ENCODE measurements at places on chromosomes 12 and 14.
A peak's percentile ranks its signal among the peaks of the same experiment; 100 is the strongest.

- no peak for DNase-seq
These were observed 4.8 kb upstream of the PLEK2 start for GRCh38 chr14:67416810-67417209.

- DNase-seq, result no peak
These were observed 6.8 kb downstream of the NTF3 start for GRCh38 chr12:5438671-5439200.

DNA sequence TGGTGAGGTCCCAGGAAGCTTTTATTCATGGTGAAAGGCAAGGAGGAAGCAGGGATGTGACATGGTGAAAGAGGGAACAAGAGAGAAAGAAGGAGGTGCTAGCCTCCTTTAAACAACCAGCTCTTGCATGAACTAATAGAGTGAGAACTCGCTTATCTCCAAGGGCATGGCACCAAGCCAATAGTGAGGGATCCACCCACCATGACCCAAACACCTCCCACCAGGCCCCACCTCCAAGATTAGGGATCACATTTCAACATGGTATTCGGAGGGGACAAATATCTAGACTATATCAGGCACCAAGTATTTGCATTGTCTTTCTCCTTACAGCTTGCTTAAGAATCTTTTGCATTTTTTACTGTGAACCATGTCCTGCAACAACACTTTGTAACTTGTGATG is 91.9 kb upstream of the DHRS4 start:
- no peak for DNase-seq

DNA sequence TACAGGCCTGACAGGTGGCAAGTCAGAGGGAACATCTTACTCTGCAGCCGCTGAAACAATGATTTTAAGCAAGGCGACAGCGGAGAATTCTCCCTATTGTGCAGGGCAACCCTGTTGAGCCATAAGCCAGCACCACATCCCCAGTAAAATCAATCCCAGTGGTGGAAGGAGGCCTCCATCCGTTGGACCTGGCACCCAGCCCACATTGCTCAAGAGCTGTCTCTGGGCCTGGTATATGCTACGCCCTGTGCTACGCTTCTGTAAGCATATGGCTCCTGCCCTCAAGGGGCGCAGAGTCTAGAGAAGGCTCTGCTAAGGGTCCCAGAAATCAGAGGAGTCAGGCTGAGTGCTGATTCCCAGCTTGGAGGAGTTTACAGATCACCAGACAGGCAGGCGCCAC is 265.5 kb downstream of the CACNA1C start:
- no peak for DNase-seq

- DNase-seq, result no peak
These were observed 56.1 kb downstream of the DAAM1 start for GRCh38 chr14:59244581-59244980.

DNA sequence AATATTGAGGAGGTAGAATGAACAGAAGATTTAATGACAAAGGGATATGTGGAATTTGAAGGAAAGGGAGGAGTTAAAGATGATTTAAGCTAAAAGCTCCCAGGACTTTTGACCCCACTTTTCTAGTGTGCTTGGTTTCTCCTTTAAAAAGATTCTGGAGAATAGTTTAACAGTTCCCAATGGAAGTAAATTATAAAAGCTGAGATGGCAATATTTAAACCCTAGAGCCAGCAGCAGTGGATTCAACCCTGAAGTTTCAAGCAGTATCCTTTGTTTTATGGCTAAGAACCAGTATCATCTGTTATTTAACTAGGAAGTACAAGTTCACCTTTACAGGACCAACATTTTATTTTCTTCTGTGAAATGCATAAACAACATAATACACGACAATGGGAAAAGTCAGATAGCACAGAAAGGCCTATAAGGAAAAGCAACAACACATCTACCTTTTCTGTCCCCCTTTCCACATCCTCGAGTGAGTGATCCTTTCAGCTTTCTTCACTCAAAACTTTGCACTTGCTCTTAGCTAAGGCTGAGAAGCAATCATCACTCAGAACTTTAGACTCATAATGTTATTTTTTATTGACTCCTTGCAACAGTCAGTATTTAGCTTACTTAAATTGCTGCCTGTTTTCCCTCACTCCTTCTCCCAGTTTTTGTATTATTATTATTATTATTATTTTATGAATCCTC is 264.5 kb downstream of the FBXL14 start:
- DNase-seq, result no peak

DNA sequence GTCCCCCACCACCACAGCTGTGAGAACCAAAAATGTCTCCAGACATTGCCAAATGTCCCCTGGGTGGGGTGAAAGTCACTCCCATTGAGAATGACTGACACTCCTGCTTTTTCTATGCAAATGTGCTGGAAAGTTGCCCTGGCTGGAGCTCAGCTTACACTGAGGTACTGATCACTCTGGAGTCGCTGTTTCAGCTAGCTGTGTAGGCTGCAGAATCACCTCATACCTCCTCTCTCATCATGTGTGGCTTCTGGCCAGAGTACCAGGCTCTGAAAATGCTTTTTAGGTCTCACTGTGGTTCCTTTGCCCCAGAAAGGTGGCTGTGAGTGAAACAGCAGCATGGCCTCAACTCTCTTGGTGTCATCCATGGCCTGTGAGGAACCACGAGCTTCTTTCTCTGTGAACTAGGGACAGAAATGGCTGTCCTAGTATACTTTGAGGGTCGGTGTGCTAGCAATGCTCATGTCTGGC is 414.4 kb downstream of the DPF3 start:
- DNase-seq, result peak; percentile 26

- DNase-seq, result no peak
These were observed 3.1 kb downstream of the HDAC7 start for GRCh38 chr12:47816403-47817271.

DNA sequence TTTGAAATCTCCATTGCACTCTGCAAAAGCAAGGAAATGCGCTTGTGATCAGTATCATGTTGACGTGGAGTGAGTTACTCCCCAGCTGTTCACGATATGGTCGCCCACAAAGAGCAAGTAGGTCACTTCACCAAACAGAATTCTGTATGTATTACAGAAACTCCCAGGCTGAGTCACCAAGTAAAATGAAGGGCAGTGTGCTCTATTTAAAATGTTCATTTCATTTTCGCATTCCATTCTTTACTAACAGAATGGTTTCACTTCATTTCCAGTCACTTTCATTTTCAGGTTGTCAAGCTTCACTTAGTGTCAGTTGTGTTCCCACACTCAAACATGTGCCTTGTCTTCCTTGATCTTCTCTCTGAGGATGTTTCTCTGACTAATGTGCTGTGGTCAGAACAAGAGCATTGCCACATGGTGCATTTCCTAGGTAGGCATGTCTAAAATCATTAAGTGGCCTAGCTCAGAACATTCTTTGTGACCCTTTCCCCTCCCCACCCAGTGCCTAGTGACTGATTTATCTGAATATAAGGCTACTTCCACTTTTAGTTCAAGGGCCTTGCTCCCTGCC is 391.2 kb downstream of the RAD51B start:
- peak; percentile 50 for DNase-seq

DNA sequence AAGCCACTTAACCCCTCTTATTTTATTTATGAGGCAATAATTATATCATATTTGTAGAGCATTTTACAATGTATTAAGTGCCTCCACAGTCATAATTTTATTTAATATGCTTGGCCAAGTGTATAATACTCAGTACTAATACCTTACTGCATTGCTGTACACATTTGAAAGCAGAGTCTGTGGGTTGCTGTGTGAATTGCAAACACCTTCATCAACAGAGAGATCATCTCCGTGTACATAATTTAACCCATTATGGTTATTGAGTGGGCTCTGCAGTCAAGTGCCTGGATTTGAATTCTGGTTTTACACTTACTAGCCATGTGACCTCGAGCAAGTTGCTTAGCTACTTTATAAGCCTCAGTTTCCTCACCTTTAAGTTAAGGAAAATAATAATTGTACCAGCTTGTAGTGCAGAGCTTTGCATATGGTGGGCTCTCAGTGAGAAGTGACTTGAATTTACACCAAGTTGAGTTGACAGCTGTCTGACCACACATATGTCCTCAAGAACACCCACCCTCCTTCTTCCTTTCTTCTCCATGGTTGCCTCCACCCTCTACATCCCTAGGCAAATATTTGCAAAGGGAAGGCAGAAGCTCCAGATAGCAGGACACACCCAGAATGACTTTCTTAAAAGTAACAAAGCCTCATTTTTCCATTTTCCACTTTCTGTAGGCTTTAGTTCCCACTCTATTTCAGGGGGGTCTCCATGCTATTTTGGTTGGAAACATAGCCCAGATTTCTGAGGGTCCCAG is 12.3 kb downstream of the CRACR2A start:
- no peak for DNase-seq

DNA sequence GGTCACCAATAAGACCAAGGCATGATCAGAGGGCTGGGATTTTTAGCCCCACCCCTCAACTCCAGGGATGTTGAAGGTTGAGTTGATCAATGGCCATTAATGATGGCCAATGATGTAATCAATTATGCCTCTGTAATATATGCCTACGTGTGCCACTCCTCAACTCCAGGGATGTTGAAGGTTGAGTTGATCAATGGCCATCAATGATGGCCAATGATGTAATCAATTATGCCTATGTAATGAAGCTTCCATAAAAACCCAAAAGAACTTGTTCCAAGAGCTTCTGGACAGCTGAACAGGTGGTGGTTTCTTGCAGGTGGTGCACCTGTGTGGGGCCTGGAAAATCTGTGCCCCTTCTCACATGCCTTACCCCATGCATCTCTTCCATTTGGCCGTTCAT is 33.2 kb downstream of the KLRG1 start:
- no peak for DNase-seq

DNA sequence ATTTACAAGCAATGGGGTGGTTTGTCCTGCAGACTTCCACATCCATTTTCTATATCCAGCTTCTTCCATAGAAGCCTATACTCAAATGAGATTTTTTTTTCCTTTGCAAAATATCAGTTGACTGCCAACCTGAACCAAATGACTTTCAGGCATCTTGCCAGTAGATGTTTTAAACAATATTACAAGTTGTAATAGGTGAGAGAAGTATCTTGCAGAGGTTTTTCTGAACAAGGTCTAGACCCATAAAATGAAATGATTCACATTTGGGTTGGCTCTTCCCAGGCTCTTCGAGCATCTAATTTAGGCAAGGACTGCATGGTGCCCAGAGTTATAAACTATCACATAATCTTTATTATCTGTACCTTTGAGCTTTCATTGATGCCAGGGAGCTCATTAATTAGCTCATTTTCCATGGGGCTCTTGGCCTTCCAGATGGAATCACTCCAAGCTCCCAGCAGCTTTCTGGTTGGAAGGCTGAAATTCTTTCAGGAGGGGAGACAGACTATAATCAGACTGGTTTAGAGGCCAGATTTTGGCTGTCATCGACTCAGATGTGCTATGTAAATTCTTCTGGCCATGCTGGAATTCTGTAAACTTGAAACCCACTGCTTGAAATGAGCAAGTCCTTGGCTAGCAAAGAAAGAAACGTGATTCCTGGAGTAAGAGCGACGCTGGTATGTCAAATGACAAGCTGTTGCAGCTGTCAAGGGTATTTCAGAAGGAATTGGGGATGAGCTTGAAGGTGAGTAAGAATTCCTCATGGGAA is 32.2 kb upstream of the DICER1 start:
- no peak for DNase-seq

Data from eye (tissue), 1 donor.